ENCODE measurements at places on chromosomes 1 and 21. TPM values are rescaled to one million over a fixed set of nuclear protein-coding genes. Genes with fewer than 3 reads are reported as not detected.

Gene FAM76A
- 16.1 TPM for total RNA-seq

Gene SH3BGR
- total RNA-seq, result 16.6 TPM

Gene PHC2
- total RNA-seq, result 274 TPM

Gene ETV3L
- total RNA-seq, result not detected

Gene ATP6V1G3
- total RNA-seq, result not detected

Gene BLACAT1
- not detected for total RNA-seq

Gene ADAM30
- not detected for total RNA-seq

Gene SEC22B
- total RNA-seq, result 24.9 TPM

Gene ERO1B
- total RNA-seq, result 8.3 TPM

Gene PTGFRN
- total RNA-seq, result 150 TPM

Gene TRIM17
- not detected for total RNA-seq

Gene PRAMEF25
- not detected for total RNA-seq

Data from esophagus muscularis mucosa (tissue), 4 donors.